ENCODE measurements at places on chromosomes 7 and 10.
A peak's percentile ranks its signal among the peaks of the same experiment; 100 is the strongest.

- no peak for DNase-seq
These were observed 326.5 kb downstream of the GATA3 start for GRCh38 chr10:8380833-8381496.

DNA sequence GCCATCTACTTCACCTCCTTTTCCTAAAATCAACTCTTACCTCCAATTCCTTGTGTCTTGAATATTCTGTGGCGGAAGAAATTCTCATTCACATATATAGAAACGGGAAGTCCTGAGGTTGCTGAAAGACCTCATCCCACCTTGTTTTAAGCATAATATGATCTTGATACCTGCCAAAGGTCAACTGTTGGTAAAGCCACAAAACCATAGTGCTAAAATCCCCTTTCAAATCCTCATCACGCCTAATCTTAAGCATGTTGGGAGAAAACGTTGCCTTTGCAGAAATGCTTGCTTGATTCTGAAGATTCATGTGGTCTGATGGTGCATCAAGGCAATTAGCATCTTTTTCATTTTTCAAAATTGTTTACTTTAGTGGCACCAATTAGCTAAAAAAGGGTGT lies 8.5 kb downstream of the ANKRD22 start:
- no peak for DNase-seq

GRCh38 chr10:88827671-88828070 lies 24.0 kb downstream of the ANKRD22 start:
- no peak for DNase-seq

GRCh38 chr10:130485236-130485957 lies 349.2 kb downstream of the GLRX3 start:
- DNase-seq, result no peak

DNA sequence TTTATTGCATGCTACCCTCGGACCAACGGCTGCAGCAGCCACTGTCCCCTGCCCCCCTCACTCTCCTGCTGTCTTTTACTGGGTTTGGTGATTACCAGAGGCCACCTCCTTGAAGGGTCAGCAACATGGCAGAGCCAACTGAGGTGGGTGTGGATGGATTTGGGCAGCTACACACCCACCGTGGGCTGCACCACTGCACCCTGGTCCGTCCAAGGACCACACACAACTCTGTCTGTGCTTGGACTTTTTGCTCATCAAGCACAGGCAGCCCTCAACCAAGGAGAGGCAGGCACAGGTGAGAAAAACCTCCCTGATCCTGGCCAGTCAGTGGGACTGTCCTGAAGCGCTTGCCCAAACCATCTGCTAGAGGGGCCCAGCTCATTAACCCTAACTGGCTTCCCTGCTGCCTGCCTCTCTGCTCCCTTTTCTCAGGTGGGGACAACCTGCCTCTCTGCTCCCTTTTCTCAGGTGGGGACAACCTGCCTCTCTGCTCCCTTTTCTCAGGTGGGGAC lies 239.5 kb upstream of the PITRM1 start:
- no peak for DNase-seq

GRCh38 chr7:140489026-140489359 lies 9.7 kb upstream of the MKRN1 start:
- no peak for DNase-seq

DNA sequence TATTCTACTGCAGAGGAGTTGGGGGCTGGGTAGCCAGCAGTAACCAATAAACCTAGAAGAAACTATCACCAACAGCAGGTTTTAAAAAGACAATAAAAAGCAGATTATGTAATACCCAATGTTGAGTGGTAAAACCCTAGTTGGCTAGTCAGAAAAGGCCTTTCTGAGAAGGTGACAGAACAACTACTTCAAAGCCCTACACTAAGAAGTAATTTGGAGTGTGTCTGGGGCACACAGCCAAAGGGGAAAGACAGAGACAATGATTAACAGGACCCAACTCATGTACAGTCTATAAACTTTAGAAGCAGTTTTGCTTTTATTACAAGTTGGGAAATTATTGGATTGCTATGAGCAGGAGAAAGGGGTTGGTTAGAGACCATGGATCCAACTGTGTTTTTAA lies 77.2 kb upstream of the TMEM106B start:
- no peak for DNase-seq

DNA sequence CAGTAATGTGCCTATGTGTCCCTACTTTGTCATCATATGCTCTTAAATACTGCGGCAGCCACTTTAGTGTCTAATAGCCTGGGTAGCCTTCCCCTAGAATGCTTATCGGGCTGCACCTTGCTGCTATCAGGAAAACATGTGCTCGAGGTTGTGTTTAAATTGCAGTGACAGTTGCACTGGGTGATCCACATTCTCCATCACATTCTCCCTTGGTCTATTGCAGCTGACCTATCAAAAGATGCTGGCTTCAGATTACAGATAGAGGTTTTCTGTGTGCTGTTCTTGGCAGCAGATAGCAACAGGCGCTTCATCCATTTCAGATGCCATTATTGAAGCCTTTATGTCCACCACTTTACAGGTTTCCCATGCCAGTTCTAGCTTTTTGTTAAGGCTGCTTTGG lies 130.1 kb upstream of the MDFIC start:
- DNase-seq, result no peak

GRCh38 chr10:25753776-25754175 lies 180.3 kb upstream of the MYO3A start:
- no peak for DNase-seq

GRCh38 chr7:132614428-132615318 lies 38.4 kb upstream of the PLXNA4 start:
- no peak for DNase-seq

DNA sequence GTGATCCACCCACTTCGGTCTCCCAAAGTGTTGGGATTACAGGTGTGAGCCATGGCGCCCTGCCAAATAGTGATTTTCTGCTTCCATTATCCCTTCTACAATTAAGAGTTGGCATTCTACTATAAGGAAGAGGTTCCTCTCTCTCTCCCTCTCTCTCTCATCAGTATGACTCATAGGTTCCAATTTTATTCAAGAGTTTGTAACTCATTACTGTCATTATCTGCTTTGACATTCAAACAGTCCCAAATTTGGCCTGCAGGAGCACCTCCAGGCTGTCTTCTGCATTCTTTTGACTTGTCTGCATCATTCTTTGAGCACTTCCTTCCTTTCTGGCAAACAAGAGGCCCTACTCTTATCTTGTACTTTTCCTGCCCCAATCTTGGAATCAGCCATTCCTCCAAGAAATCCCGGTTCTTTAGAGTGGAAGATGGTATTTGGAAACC lies 33.2 kb upstream of the CALU start:
- no peak for DNase-seq

- no peak for DNase-seq
These were observed 25.8 kb downstream of the TES start for GRCh38 chr7:116236020-116236630.

DNA sequence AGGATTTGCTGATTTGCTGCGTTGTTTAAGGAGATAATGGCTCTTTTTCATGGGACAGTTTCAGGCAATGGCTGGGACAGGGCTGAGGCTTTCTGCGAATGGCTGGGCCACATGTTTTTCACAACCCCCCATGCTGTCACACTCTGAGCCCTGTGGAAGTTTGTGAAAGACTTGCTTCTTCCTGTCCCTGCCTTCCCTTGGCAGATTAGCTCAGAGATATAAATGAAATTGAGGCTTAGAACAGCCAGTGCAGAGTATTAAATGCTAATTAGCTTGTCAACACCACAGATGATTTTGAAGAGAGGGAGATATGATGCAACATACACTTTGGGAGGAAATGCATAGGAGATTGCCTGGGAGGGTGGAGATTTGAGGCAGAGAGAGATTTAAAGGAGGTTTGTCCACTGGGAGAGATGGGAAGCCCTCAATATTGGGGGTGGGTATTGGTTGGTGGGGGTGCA lies 232.0 kb downstream of the SH2D4B start:
- DNase-seq, result no peak

DNA sequence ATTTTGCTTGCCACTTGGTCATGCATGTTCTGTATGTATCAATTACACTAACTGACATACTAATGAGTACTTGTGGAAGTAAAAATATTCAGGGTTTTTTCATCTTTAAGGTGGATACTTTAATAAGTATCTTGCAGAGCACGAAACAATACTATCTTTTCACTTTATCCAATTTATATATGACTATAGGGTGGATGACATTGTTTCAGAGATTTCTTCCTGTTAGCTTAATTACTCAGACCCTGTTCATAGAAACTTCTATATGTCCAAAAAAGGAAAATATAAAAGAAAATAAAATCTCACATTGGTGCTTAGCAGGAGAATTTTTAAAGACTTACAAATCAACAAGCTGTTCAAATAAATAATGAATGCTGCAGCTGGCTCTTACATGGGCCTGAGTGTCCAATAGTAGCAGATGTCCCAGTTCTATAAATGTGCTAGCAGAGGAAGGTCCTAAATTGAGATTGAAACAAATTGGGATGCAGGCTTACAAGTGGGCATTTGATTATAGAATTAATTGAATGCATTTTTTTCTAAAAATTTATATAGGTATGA lies 91.5 kb upstream of the THSD7A start:
- no peak for DNase-seq

GRCh38 chr10:129914960-129915359 lies 49.1 kb downstream of the EBF3 start:
- no peak for DNase-seq

DNA sequence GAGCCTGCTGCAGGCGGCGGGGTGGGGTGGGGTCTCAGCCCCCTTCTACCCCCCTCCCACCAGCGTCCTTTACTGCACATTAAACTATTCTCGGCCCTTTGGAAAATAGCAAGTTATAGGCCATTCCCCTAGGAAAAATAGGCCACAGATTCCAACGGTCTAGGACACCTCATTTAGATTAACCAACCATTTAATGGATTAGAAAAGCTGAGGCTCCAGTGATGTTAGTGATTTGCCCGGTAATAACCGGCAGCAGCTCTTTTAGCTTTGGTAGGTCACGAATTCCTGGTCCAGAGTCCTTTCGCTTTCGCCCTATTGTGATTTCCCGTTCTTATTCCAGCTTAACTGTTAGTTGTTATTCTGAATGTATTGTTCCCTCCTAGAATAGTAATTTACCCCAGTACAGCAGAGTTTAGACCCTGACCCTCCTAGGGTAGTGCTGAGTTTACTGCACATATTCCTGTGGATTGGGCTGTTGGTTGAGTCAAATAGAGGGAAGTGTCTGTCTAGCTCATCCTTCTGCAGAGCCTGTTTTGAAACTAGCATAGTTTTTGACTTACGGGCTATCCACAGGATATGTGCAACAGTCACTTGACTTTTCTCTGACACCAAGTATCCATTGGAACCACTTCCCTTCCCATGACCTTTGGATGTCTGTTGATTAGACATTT lies 754 bp downstream of the GSTO1 start:
- no peak for DNase-seq

DNA sequence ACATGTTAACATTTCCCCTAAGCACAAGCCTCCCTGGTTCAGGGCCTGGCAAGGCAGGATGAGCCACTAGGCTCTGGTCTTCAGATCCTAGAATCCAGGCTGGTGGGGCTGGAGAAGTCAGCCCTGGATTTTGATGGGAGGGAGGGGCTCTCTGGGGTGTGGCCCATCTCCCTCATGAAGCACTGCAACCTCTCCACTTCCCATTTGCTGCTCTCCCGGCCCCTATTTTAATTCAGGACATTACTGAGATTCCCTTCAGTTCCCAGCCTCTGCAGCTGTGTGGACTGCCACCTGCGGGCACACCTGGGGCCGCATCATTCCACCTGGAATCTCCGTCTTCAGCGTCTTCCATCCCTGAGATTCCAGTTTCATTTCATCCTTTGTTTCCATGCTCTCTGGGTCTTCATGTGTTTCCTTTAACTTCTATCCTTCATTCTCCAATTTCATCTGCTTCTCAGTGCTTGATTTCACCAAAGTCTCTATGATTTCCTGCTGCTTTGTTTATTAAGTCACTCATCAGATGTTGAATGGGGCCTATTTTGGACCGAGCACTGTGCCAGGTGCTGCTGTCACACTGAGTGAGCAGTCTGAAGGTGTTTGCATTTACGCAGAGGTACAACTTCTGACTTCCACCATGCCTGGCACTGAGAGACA lies 253.6 kb downstream of the WDR37 start:
- DNase-seq, result no peak

DNA sequence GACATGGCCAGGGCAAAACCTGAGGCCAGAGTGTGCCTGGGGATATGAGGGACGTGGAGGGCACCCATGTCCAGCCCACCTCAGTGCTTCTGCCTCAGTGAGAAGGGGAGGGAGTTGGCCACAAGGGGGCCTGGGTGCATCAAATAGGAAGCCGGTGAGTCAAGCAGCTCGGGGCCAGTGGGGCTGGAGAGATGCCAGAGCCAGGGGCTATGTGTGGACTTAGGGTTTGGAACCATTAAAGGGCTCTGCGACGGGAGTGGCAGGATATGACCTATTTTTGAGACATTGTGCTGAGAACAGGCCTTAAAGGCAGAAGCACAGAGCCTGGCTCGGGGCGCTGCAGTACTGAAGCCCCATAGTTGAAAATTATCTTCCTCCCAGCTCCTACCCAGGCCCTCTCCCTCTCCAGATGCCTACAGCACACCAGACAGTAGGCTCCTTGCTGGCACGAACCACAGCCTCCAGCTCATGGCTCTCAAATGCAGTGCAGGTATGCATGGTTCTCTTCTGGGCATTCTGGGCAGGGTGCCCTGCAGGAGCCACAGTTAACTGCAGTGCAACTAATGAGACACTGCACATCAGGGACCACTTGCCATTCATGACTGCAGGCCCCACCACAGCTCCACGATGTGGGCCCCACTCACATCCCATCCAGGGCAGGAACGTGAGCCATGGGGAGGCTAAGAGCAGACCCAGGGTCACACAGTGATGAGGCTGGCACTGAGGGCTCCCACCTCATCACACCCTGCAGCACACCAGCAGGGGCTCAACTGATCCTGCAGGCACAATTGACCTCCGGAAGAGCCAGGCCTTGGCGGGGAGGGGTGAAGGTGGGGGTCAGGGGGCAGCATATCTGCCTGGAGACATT lies 7.2 kb upstream of the PGAM2 start:
- DNase-seq, result peak; percentile 53

- no peak for DNase-seq
These were observed 201.1 kb downstream of the BAMBI start for GRCh38 chr10:28878236-28878970.

DNA sequence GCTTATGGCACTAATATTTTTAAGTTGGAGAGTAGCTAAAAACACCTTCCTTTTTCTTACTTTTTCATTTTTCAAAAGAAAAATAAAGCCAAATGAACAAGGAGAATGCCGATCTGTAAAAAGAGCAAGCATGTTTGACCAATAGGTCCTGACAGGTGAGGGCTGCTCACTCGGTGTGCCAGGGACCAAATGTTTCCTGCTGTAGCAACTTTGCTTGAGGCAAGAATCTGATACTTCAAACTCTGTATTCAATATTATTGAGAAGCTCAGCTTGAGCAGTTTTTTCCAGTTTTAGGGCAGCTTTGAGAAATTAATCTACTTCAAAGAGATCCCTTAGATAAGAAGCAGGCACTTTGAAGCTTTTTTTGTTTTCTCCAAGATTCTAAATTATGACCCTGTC lies 298.1 kb downstream of the BICC1 start:
- no peak for DNase-seq

GRCh38 chr7:148507787-148508186 lies 82.8 kb upstream of the C7orf33 start:
- no peak for DNase-seq

DNA sequence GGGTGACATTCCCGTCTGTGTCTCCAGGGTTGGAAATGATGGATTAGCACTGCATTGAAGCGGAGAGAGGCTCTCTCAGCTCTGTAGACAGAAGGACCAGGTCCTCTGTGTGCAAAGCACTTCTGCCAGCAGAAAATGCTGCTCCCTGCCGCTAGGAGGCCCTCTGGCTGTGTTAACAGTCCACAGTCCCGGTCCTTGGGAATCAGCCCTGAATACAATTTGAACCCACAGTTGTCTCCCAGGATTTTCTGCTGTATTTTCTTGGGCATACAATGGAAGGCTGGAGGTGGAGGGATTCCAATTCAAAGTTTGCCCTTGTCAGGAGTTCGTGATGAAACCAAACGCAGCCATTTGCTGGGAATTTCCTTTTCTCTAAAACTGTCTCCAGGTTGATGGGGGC lies 205.2 kb downstream of the GLRX3 start:
- no peak for DNase-seq
